ENCODE measurements at places on chromosomes 3 and 15.
A peak's percentile ranks its signal among the peaks of the same experiment; 100 is the strongest.

GRCh38 chr3:13064159-13064868 lies 8.9 kb downstream of the IQSEC1 start:
- H3K27ac ChIP-seq: no peak overlapping the region
- H3K4me1 ChIP-seq: peaks cover 20% of the 10 kb centered on the region
- no peak overlapping the region for H3K4me3 ChIP-seq

- no peak overlapping the region for H3K4me3 ChIP-seq
- peaks cover 29% of the 10 kb centered on the region for H3K36me3 ChIP-seq
- H3K27ac ChIP-seq: peak overlapping the region; percentile 74
- H3K27me3 ChIP-seq: no peaks in the 10 kb centered on the region
Observed at GRCh38 chr15:78071383-78071782, 6.1 kb downstream of the TBC1D2B start.

DNA sequence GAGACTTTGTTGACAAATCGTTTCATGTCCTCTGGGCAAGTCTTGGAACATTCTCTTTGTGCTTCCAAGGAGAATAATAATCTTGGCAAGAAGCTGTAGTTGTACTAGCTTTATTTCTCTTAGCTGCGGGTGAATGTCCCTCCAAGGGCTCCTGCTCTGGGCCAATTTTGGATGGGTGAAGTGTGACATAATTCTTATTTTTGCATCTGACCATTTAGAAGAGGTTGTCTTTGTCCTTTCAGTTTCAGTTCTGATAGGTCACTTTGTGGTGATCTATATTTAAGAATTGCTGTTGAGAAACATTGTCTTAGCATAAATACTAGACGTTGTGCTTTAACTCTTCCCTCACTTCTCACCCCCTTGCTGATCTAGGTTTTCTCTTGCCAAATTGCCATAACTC lies 164.8 kb upstream of the RORA start:
- DNase-seq: no peak
- no peak overlapping the region for H3K4me3 ChIP-seq
- no peaks in the 10 kb centered on the region for H3K36me3 ChIP-seq
- H3K27ac ChIP-seq: no peak overlapping the region
- peaks cover 17% of the 10 kb centered on the region for H3K27me3 ChIP-seq

GRCh38 chr3:13513051-13513912 lies 33.2 kb downstream of the HDAC11 start:
- peaks cover 11% of the 10 kb centered on the region for H3K27me3 ChIP-seq
- DNase-seq: no peak
- no peaks in the 10 kb centered on the region for H3K36me3 ChIP-seq
- no peak overlapping the region for H3K4me3 ChIP-seq

GRCh38 chr15:65902373-65902772 lies 33.1 kb downstream of the RAB11A start:
- H3K4me1 ChIP-seq: peaks cover 16% of the 10 kb centered on the region
- H3K36me3 ChIP-seq: peaks cover 22% of the 10 kb centered on the region

DNA sequence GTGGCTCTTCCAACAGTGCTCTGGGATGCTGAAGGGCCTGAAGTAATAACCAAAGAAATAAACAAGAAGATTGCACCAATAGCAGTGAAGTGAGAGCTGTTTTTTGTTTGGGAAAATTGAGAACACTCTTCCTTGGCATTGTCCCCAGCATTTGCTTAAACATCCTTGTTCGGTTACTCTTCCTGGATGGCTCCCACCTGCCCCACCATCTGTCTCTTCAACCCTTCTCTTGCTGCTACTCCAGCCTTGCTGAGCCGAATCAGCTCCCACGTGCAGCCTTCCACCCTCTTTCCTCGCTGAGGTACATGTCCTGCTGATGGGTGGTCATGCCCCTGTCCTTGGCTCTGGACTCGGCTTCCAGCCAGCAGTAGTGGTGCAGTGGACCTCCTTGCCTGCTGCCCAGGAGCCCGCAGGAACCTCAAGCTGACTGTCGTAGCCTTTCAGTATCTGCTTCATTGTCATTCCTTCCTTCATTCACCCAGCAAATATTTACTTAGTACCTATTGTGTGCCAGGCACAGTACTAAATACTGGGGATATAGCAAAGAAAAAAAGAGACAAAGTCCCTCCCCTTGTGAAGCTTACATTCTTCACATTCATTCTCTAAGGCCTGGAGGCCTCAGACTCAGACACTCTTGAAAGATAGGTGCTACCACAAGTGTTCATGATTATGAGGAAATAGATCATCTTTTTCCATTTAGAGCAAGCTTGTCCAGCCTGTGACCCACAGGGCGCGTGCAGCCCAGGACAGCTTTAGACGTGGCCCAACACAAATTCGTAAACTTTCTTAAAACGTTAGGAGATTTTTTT lies 17.1 kb upstream of the VILL start:
- peaks cover 9% of the 10 kb centered on the region for H3K4me1 ChIP-seq
- peak; percentile 35 for DNase-seq
- H3K36me3 ChIP-seq: no peaks in the 10 kb centered on the region
- no peaks in the 10 kb centered on the region for H3K27me3 ChIP-seq
- H3K27ac ChIP-seq: no peak overlapping the region
- H3K4me3 ChIP-seq: no peak overlapping the region

DNA sequence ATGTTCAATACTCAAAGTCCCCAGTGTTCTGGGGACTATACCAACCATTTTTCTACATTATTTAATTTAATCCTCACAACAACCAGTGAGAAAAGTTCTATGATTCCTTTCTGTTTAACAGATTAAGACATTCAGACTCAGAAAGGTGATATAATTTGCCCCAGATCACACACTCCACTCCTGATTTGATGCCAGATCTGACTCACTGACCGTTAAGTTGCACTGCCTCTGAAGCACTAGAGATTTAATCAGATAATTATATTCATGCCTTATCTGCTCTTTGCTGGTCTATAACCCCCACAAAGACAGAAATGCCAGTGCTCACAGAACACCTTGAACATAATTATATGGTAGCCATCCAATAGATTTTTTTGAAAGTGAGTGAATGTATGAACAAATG lies 501.0 kb downstream of the IGSF11 start:
- H3K4me1 ChIP-seq: no peaks in the 10 kb centered on the region
- no peak overlapping the region for H3K4me3 ChIP-seq
- no peak for DNase-seq

GRCh38 chr15:73773428-73773827 lies 20.3 kb upstream of the INSYN1 start:
- H3K4me3 ChIP-seq: no peak overlapping the region
- peaks cover 18% of the 10 kb centered on the region for H3K27me3 ChIP-seq
- H3K27ac ChIP-seq: no peak overlapping the region
- no peak for DNase-seq

- no peak for DNase-seq
- H3K4me1 ChIP-seq: no peaks in the 10 kb centered on the region
- H3K27me3 ChIP-seq: no peaks in the 10 kb centered on the region
- no peaks in the 10 kb centered on the region for H3K36me3 ChIP-seq
- H3K4me3 ChIP-seq: no peak overlapping the region
Observed at GRCh38 chr3:153096731-153097131, 65.3 kb upstream of the RAP2B start.

- no peak for DNase-seq
- H3K4me3 ChIP-seq: no peak overlapping the region
- no peaks in the 10 kb centered on the region for H3K36me3 ChIP-seq
- peaks cover 20% of the 10 kb centered on the region for H3K27me3 ChIP-seq
- peaks cover 15% of the 10 kb centered on the region for H3K4me1 ChIP-seq
- no peak overlapping the region for H3K27ac ChIP-seq
Observed at GRCh38 chr3:197027151-197027895, 2.3 kb downstream of the MELTF start.

GRCh38 chr3:9606108-9606507 lies 43.2 kb upstream of the MTMR14 start:
- no peak overlapping the region for H3K4me3 ChIP-seq
- H3K4me1 ChIP-seq: no peaks in the 10 kb centered on the region
- no peak overlapping the region for H3K27ac ChIP-seq
- peaks cover 15% of the 10 kb centered on the region for H3K27me3 ChIP-seq
- no peaks in the 10 kb centered on the region for H3K36me3 ChIP-seq

DNA sequence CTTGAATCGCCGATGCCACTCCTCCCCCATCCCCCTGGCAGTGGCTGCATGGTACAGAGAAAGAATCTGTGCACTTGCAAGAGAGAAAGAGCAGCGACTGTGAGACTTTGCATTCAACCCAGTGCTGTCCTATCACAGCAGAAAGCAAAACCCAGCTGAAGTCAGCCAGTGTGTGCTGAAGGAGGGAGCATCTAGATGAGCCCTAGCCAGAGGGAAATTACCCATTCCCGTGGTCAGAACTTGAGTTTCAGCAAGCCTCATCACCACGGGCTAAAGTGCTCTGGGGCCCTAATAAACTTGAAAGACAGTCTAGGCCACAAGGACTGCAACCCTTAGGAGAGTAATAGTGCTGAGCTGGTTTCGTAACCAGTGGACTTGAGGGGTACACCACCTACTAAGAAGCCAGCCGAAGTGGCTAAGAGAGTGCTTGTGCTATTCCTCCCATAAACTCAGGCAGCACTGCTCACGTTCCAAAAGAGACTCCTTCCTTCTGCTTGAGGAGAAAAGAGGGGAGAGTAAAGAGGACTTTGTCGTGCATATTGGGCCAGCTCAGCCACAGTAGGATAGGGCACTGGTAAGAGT lies 15.2 kb upstream of the PIK3R4 start:
- H3K4me1 ChIP-seq: peaks cover 11% of the 10 kb centered on the region
- no peak overlapping the region for H3K27ac ChIP-seq
- DNase-seq: no peak
- peaks cover 20% of the 10 kb centered on the region for H3K27me3 ChIP-seq
- no peak overlapping the region for H3K4me3 ChIP-seq
- H3K36me3 ChIP-seq: no peaks in the 10 kb centered on the region

GRCh38 chr15:55334371-55334770 lies 15.3 kb downstream of the PIGB start:
- DNase-seq: no peak
- H3K4me1 ChIP-seq: no peaks in the 10 kb centered on the region
- no peak overlapping the region for H3K27ac ChIP-seq
- no peaks in the 10 kb centered on the region for H3K27me3 ChIP-seq
- no peak overlapping the region for H3K4me3 ChIP-seq

- H3K27me3 ChIP-seq: no peaks in the 10 kb centered on the region
- no peaks in the 10 kb centered on the region for H3K4me1 ChIP-seq
Observed at GRCh38 chr3:187848401-187848800, 103.1 kb upstream of the BCL6 start.

DNA sequence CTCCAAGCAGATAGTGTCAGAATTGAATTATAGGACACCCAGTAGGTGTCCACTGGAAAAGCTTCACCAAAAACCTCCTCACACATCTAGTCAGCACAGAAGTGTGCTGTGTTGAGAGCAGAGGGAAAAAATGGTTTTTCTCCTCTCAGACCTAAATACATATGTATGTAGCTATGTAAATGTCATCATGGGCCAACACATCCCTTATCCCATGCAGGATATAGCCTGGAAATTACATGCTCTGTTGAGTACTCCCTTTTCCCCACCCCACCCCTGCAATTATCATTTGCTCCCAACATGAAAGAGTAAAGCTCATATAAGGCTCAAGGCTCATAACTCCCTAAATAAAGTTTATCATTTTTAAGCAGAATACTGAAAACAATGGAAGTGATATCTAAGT lies 35.7 kb downstream of the DLG1 start:
- no peak overlapping the region for H3K27ac ChIP-seq
- H3K4me1 ChIP-seq: no peaks in the 10 kb centered on the region
- no peak for DNase-seq
- no peak overlapping the region for H3K4me3 ChIP-seq
- peaks cover 8% of the 10 kb centered on the region for H3K36me3 ChIP-seq
- H3K27me3 ChIP-seq: no peaks in the 10 kb centered on the region

DNA sequence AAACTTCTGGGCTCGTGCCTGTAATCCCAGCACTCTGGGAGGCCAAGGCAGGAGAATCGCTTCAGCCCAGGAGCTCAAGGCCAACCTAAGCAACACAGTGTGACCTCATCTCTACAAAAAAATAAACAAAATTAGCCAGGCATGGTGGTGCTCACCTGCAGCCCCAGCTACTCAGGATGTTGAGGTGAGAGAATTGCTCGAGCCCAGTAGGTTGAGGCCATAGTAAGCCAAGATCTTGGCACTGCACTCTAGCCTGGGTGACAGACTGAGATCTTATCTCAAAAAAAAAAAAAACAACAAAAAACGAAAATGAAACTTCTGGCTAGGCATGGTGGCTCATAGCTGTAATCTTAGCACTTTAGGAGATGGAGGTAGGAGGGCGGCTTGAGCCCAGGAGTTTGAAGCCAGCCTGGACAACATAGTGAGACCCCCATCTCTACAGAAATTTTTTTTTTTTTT lies 53.7 kb downstream of the PIK3CB start:
- H3K4me1 ChIP-seq: peaks cover 31% of the 10 kb centered on the region
- H3K27ac ChIP-seq: peak overlapping the region; percentile 69
- H3K27me3 ChIP-seq: no peaks in the 10 kb centered on the region
- H3K4me3 ChIP-seq: peak overlapping the region; percentile 47

DNA sequence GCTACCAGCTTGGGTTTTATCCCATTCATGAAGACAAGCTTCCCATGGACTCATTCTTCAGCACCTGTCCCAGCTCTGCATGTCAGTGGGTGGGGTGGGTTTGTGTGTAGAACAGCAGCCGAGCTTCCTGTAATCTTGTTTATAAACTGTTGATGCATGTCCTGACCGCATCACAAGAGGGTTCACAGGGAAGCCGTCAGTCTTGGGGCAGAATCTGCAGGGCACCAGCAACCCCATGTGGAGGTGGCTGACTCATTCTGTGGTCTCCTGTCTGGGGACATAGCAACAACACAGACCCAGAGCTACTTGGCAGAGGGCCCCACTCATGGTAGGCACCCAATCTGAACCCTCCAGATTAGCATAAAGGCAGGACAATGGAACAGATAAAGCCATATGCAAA lies 35.6 kb downstream of the DAPK2 start:
- H3K27ac ChIP-seq: peak overlapping the region; percentile 91
- H3K4me1 ChIP-seq: peaks cover 66% of the 10 kb centered on the region

- no peak overlapping the region for H3K27ac ChIP-seq
- no peaks in the 10 kb centered on the region for H3K4me1 ChIP-seq
- H3K36me3 ChIP-seq: no peaks in the 10 kb centered on the region
- DNase-seq: no peak
- H3K4me3 ChIP-seq: no peak overlapping the region
Observed at GRCh38 chr15:47897525-47897924, 180.2 kb downstream of the SEMA6D start.

Measured in activated CD8-positive, alpha-beta memory T cell treated with anti-CD3 and anti-CD28 coated beads, Interleukin-2, amount 10 ng/mL, durations not matched to agents 7 days and 5 days (primary cell).